ENCODE measurements at places on chromosomes 6 and 20.

- no peak for DNase-seq
Measured at GRCh38 chr6:123808556-123808955, 4.9 kb downstream of the NKAIN2 start.

- no peak for DNase-seq
Measured at GRCh38 chr6:135231469-135231844, 50.3 kb downstream of the MYB start.

DNA sequence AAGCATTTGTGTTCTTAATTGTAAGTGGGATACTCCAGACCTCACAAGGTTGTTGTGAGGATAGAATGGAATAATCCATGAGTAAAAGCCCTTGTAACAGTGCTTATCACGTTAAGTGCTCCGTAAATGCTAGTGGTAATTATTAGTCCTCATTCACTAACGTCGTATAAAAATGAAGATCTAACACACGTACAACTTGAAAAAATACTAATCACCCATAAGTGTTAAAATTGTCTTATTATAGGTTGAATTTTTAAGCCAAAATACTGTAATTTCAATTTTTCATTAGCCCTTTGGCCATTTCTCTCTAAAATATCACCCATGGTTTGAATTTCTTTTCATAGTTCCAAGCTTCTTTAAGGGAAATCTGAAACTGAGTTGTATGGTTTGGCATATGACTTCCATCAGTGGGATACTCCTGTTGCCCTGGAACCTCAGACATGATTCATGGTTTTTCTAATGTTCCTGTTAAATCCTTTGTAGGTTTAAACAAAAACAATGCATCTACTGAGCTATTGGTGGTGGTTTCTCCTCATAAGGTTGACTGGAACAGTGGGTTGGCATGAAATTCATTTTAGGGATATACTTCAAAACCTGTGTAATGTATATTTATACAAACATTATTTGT, 19.1 kb downstream of the XRN2 start:
- DNase-seq, result no peak

GRCh38 chr6:163249651-163250101, 164.8 kb upstream of the QKI start:
- no peak for DNase-seq

GRCh38 chr6:3794092-3794491, 42.6 kb upstream of the PXDC1 start:
- DNase-seq, result no peak

DNA sequence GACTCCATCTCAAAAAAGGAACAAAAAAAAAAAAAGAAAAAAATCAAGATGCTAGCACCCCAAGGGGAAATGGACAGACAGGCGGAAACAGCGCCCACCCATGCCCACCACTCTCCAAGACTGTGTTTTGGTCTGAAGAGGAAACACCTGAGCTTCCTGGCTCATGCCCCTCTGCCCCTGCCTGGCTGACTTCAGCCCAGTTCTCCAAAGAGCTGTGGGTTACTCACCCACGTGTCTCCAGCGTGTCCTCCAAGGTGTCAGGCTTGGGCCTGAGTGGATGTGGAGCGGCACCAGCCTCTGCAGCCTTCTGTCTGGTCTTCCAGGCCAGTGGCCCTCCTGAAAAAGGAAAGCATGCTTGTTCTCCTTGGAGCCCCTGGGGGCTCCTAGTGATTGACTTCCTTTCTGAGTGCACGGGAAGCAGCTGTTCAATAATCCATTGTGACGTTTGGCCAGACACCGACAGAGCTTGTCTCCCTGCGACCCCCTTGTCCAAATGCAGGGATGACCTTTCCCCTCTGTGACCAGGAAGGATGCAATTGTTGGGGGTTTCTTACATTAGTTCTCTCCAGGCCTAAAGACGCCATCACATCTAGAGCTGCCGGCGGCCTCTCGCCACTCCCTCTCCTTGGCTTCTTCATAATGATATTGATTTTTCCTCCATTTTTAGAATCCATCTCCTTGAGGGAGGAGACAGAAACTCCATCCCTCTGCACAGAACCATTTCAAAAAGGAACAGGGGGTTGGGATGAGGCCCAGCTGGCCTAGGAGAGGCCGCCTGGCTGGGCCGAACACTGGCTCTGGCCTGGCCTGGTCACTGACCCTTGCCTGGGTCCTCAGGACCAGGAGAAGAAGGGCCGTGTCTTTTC, 58.4 kb downstream of the ADNP start:
- peak; percentile 23 for DNase-seq

- no peak for DNase-seq
Measured at GRCh38 chr6:5128351-5128750, 43.2 kb downstream of the PPP1R3G start.

DNA sequence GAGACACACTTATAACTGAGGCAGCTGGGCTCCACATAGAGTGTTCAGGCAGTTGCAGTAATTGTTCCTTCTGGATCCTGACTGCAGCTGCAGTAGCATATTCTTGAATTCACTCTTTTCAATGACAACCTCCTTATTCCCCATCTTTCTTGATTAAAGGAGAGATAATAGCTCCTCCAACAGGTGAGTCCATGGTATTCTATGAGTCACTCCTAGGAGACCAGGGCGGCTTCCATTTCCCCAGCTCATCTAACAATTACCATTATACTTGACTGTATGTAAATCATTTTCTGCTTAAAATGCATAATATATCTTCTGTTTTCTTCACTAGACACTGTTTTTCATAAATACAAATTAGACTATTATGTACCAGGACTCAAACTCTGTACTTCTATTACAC, 62.4 kb downstream of the TENT5A start:
- DNase-seq, result no peak
